ENCODE measurements at places on chromosomes 2 and 18.

- DNase-seq, result no peak
Observed at GRCh38 chr2:118968961-118969733, 27.2 kb downstream of the MARCO start.

- no peak for DNase-seq
Observed at GRCh38 chr2:239918749-239919148, 106.4 kb downstream of the NDUFA10 start.

DNA sequence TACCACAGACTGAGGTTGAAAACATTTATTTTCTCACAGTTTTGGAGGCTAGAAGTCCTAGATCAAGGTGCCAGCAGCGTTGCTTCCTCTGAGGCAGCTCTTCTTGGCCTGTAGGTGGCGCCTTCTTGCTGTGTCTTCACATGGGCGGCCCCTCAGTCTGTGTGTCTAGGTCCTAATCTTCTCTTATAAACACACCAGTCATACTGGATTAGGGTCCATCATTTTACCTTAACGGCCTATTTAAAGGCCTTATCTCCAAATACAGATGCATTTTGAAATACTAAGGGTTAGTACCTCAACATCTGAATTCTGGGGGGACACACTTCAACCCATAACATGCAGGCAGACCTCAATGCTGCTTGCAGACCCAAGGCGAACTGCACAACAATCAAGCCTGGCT lies 4.4 kb upstream of the RMC1 start:
- peak; percentile 86 for DNase-seq

DNA sequence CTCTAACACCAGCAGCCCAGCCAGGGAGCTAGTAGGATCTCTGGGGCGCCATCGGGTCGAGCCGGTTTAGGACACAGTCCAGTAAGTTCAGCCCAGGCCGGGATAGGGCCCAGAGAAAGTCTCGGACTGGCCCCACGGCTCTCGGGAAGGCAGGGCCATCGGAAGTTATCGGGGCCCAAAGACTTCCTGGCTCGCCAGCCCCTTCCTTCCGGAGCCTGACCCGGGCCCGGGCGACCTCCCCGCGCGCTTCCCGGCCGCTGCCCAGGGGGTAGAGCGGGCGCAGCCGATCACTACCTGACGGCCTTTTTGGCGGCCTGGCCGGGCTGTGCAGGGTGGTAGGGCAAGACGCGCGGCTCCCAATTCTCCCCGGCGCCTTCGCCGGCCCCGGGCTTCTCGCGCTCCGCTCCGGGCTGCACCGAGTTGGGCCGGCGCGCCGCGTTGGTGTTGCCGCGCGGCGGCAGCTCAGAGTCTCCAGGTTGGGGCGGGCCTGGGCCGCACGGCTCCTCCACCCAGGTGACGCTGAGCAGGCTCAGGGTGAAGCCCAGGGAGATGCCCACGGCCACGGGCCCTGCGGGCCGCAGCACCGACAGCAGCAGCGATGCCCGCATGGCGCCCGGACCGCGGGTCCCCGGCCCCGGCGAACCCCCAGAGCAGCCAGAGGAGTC lies 546 bp downstream of the CHPF start:
- DNase-seq, result no peak

DNA sequence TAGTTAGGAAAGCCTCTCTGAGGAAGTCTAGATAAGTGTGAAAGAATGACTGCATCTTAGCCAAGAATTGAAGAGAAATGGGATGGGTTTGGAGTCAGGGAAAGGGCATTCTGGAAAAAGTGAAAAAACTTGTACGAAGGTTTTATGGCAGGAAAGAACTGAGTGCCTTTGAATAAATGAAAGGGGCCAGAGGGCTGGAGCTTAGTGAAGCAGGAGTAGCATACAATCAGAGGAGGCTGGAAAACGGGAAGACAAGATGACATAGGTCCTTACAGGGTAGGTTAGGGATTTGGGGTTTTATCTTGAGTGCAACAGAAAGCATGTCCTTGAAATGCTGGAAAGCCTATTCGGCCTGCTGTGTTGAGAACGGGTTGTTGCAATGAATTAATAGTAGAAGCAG lies 152.6 kb upstream of the RND3 start:
- DNase-seq, result no peak

DNA sequence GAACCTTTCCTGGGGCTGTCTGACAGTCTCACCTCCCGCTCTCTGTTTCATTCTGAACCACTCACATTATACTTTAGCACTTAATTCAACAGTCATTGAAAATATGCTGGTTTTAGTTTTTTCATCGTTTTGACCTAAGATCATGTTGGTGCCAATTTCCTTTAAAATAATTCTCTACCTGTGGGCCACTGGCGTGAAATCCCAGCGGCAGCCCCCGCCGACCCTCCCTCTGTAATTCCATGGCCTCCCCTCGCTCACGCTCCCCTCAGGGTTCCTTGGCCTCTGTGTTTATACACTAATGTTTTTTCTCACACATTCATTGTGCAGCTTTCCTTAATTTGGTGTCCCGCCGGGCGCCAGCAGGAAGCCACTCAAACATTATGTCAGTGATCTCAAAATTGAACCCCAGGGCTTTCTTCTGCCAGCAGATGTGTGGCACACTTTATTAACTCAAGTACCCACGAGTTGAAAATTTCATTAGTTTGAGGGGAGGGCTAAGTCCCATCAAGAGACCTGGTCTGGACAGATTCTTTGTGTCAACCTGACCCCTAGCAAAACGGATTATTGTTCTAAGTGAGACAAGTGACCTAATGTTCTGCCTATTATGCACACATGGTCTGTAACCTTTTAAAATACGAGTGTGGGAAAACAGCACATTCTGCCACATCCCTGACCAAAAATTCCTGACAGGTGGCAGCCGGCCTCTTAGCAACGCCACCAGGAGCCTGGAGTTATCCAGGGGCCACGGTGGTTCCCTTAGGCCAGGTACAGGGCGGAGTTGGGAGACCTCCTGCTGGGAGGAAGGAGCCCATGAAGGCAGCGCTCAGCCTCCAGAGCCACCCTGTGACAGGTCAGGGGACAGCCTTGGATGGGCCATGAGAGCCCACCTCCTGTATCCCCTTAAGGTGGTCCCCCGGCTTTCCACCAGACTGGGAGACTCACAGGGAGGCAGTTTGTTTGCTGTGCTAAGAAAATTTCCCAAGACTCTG lies 53.1 kb downstream of the APOB start:
- no peak for DNase-seq

- peak; percentile 54 for DNase-seq
Observed at GRCh38 chr2:102235491-102235890, 48.7 kb downstream of the IL1RL2 start.

DNA sequence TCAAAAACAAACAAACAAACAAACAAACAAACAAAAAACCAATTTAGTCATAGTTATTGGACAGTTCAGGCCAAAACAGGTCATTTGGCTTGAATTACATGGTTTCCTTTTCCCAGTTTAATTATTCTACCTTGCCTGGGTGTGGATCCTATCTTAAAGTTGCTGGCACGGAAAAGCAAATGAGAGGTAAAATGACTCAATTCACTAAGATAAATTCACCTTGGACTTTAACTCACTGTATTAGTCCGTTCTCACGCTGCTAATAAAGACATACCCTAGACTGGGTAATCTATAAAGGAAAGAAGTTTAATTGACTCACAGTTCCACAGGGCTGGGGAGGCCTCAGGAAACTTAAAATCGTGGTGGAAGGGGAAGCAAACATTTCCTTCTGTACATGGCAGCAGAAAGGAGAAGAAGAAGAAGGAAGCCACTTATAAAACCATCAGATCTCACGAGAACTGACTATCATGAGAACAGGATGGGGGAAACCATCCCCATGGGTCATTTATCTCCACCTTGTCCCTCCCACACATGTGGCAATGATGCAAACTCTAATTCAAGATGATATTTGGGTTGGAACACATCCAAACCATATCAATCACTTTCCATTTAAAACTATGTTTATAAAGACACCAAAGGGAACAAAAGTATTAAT lies 22.5 kb upstream of the TRAPPC8 start:
- no peak for DNase-seq

DNA sequence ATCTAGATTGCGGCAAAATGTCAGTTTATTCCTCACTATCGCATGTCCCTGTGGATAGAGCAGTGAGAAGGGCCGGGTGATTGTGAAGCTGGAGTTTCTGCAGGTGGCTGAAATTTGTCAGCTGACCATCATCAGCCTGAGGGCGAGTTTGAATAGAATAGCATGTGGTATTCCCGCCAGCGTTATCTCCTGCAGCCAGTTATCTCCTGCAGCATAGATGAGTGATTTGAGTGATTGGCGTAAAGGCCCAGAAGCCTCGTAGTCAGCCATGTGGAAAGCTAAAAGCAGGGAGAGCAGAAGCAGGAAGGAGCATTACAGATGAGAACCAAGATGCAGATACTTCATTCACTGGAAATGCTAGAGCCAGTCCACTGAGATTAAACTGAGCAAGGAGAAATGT lies 65.5 kb downstream of the CABLES1 start:
- DNase-seq, result no peak

- DNase-seq, result no peak
Observed at GRCh38 chr2:179604598-179604997, 256.8 kb downstream of the ZNF385B start.

- peak; percentile 75 for DNase-seq
Observed at GRCh38 chr2:40554665-40555294, 102.9 kb upstream of the SLC8A1 start.

DNA sequence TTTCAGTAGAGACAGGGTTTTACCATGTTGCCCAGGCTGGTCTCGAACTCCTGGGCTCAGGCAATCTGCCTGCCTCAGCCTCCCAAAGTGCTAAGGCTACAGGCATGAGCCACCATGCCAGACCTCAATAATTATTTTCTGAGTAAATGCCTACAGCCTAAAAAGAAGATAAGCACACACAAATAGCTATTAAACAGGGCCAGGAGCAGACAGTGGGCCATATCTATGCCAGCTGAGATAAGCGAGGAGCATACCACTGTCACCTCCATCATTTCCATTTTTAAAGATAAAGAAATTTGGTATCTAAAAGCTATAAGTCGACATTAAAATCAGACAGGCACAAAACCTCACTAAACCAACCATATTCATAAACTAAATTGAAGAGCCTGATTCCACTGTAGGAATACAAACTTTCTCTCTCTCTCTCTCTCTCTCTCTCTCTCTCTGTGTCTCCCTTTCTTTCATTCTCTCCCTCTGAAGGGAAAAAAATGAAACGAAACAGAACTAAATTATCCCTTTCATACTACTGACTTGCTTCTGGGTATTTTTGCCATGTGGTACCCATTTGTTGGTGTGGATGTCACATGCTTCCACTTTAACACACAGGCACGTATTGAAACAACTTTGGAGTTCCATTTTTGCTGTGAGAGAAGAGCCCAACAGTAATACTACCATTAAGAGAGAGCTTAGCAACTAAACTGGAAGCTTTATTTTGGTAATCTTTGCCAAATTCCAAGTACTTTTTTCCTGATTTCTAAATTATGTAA lies 51.0 kb downstream of the FARSB start:
- DNase-seq, result no peak

- no peak for DNase-seq
Observed at GRCh38 chr2:192236136-192236535, 41.4 kb upstream of the TMEFF2 start.
